Tibial artery (tissue), 4 donors: ENCODE measurements at places on chromosomes 11 and 22.
A peak's percentile ranks its signal among the peaks of the same experiment; 100 is the strongest.

- no peak for DNase-seq
Observed at GRCh38 chr22:36885474-36885873, 24.7 kb downstream of the NCF4 start.

GRCh38 chr22:43060183-43060582 is 29.0 kb downstream of the TTLL1 start:
- no peak for DNase-seq

- no peak for DNase-seq
Observed at GRCh38 chr11:43381802-43382201, 23.1 kb downstream of the TTC17 start.

GRCh38 chr11:13126430-13126829 is 117.3 kb downstream of the RASSF10 start:
- DNase-seq = no peak

DNA sequence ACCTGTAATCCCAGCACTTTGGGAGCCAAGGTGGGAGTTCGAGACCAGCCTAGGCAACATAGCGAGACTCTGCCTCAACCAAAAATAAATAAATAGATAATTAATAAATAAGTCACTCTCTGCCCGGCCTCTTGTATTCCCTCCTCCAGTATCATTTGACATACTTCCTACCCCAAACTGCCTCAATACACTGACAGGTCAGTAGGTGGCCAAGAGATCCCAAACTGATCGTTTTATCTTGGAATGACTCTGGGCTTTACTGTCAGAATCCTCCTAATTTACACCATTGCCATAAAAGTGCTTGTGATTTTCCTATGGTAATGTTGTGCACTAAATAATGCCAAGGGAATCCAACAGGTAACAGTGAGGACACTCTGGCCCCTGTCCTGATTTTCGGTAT is 94.2 kb downstream of the PDHX start:
- DNase-seq = no peak

- DNase-seq = peak; percentile 65
Observed at GRCh38 chr11:84384731-84385130, 1098.6 kb upstream of the CCDC90B start.

GRCh38 chr11:64485074-64485473 is 105.9 kb upstream of the SLC22A12 start:
- DNase-seq = no peak
